HS-5 (cell line): ENCODE measurements at places on chromosomes 3 and 15.

- no peak for DNase-seq
These were observed 157.2 kb upstream of the IL12A start for GRCh38 chr3:159831466-159831865.

GRCh38 chr15:72801590-72802325 is 18.2 kb upstream of the ADPGK start:
- no peak for DNase-seq

DNA sequence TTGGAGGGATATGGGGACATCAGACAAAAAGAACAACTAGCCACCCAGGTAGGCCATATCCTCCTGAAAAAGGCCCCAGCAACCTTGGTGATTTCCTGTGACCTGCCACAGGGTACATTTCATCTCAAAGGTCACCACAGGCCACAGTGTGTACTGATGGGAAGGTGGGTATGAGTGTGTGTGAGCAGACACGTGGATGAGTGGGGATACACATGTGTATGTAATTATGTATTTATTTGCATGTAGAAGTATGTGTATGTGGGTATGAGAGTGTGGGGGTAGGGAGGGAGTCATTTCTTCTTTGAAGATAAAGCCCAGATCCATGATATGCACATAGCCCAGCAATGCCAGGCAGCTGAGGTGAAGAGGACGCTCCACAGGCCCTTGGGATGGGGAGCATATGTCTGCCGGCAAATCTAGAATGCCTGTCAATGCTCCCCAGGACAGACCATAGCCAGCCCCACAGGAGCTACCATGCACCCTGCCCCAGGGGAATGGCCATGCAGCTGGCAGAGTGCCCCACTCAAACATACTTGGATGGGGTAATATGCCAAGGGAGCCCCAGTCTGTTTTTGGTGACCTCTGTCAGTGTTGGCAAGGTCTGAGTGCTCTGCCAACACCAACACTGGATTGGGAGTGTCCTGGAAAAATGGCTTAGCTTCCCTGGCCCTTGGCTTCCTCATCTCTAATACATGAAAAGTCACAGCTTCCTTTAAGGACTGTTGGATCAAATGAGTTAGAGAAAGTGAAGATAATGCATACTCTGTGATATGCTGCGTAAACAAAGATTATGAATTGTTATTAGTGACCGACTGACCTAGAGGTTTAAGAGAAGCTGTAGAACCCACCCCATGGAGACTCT is 42.4 kb downstream of the RAB6B start:
- no peak for DNase-seq

DNA sequence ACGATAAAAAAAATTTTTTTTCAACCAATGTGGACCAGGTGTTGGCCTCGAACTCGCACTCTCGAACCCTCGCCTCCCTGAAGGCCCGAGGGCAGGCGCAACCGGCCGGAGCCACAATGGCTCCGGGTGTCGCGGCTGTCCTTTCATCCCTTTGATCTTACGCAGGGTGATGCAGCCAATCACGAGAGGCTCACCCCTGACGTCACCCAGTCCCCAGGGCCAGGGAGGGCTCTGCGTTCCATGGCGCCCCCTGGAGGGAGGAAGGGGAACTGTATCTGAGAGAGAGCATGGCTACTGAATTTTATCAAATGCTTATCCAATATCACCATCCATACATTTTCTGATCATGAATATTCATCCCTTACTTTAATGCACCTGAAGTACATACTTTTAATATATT is 15.4 kb upstream of the GMNC start:
- no peak for DNase-seq

DNA sequence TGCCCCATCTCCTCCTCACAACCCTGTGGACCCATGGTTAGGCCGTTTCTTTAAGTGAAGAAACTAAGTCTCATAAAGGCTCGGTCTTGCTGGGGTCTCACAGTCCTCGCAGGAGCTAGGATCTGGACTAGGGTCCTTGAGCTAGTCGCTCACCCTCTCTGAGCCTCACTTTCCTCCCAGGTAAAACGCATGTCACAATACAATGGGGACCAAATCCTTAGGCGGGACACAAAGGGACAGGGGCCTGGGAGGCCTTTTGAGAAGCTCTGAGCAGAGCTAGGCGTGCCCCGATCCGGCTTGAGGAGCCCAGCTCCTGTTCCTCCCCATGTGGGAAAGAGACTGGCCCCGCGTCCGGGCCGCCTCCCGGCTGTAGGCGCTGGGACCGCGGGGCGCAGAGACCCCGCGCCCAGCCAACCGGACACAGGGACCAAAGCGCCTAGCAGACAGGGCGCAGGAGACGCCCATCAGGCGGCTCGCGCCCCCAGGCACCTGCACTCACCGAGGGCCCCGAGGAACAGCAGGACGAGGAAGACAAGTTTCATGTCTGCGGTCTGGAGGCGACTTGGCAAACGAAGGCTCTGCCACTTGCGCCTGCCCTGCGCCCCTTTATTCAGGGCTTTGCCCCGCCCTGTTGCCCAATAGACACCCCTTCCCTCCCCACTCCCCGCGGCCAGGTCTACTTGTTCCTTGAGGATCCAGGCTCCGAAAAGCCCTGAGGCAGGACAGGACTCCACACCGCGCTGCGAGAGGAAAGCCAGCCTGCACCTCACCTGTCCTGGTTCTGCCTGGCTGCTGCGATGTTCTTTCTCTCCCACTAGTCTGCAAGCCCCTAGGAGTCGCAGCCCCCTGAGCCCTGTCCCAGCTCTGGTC is at the start of gene LTF:
Gene LTF, minus strand, starts transcription at position 580 of the 870 bp plus-strand sequence. Its CDS starts 38 bp downstream, at position 542.
- DNase-seq = no peak

GRCh38 chr3:194582196-194582905 is 50.9 kb downstream of the TMEM44 start:
- DNase-seq = no peak

- no peak for DNase-seq
These were observed 57.8 kb downstream of the CDC25A start for GRCh38 chr3:48130321-48130904.

- no peak for DNase-seq
These were observed 56.1 kb upstream of the CPNE4 start for GRCh38 chr3:132090921-132091320.

DNA sequence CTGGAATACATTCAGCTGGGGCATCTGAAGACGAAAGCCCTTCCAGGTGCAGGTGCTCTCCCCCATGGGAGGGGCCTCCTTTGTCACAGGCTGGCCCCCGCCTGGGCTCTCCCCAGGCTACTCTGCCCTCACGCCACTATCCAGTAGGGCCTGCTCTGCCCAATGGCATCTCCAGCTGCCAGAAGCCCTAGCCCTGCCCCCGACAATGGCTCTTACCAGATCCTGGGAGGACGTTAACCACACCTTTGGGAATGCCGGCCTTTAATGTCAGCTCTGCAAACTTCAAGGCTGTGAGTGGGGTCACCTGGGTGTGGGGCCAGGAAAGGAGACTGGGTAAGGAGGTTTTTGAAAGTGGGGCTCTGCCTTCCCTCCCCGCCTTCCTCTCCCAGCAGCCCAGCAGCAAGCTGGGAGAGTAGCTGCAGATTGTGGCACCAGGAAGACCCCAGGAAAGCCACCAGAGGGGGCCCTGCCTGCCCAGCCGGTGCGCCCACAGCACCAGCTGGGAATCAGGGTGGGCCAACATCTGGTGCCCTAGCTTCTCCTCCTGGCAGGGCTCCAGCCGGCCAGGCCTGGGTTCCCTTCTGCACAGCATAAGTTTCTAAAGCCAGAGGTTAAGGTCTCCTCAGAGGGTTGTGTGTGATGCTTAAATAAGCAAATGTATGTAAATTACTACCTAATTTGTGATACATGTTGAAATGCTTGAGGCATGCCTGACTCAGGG is 40.4 kb upstream of the SLC41A3 start:
- no peak for DNase-seq

DNA sequence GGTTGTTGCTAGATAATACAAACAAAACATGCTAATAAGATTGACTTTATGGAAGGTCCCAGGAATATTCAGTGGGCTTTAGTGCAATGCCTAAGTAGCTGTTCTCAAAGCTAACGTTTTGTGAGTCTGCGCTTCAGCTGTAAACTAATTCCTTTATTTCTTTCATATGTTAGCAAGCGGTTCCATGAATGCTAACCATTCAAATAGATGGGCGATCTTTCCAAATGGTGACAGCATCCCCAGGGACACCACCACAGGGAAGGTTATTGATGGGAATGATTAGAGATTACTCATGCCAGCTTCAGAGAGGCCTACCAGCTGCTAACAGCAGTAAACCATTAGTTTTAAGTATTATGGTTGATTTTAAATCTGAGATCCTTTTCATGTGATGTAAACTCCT is 405.7 kb upstream of the MCTP2 start:
- DNase-seq = no peak

DNA sequence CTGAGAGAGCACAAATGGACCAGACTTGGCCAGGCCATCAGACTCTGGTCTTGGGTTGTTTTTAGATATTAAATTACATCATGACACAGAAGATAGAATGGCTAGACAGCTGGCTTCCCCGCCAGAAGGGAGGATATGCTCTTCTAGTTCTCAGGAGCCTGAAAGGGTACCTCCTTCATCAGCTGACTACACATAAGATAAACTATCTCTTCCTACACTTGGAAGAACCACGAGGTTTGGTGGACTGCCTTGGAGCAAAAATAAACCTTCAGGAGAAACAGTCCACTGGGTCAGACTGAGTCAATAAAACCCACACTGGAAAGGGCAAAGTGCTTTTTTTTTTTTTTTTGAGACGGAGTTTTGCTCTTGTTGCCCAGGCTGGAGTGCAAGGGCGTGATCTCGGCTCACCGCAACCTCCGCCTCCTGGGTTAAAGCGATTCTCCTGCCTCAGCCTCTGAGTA is 26.3 kb upstream of the DYNC1LI1 start:
- no peak for DNase-seq

- DNase-seq = no peak
These were observed 97.8 kb upstream of the IGSF10 start for GRCh38 chr3:151558661-151559060.

DNA sequence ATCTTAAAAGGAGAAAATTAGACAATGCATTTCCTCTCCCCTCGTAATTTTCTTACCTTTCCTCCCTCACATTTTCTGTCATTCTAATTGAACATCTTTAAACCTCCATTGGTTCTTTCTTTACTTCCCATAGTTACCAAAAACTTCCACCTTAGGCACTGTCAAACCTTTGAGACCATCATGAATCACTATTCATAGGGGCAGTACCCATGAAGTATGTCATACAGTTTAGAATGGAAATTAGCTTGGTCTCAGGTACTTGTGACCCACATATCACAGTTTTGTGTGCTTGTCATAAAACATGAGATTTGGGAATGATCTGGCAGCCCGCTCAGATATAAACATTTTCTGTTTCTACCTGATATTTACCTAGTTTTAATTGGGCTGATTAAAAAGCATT is 50.1 kb downstream of the KCNMB3 start:
- no peak for DNase-seq

GRCh38 chr15:49521802-49522201 is 98.8 kb downstream of the FGF7 start:
- DNase-seq = no peak

GRCh38 chr3:498487-498886 is 301.9 kb downstream of the CHL1 start:
- no peak for DNase-seq

GRCh38 chr15:97978401-97979139 is 18.1 kb downstream of the ARRDC4 start:
- no peak for DNase-seq

DNA sequence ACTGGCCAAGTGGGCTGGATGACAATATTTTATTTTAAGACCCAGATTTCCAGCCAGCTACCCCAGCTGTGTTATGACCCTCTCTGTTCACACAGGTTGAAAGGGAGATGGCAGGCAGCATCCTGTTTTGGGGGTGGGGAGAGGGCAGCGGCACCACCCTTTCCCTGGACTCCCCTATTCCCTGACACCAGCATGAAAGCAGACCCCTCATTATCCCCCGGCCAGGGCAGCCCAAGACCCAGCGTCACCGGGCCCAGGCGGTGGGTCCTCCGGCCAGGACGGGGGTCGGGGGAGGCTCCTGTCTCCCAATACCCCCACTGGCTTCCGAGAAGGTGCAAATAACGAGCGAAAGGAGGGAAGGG is 127.6 kb upstream of the MEF2A start:
- no peak for DNase-seq

- no peak for DNase-seq
These were observed 56.0 kb upstream of the FLNB start for GRCh38 chr3:57952208-57952631.
